ENCODE measurements at places on chromosomes 5 and 9. TPM values are rescaled to one million over a fixed set of nuclear protein-coding genes. Genes with fewer than 3 reads are reported as not detected.

The LCN2 gene
- total RNA-seq, result not detected

The SLC36A2 gene
- total RNA-seq, result not detected

The PHF24 gene
- 0.74 TPM for total RNA-seq

The OR1J2 gene
- not detected for total RNA-seq

The TNC gene
- total RNA-seq, result 39.7 TPM

The KCNT1 gene
- not detected for total RNA-seq

The DOCK8 gene
- total RNA-seq, result under 0.01 TPM

The IL13 gene
- total RNA-seq, result not detected

The MARCOL gene
- not detected for total RNA-seq

All from bronchus fibroblast of lung (primary cell).